ENCODE measurements at places on chromosomes 6 and 20.

DNA sequence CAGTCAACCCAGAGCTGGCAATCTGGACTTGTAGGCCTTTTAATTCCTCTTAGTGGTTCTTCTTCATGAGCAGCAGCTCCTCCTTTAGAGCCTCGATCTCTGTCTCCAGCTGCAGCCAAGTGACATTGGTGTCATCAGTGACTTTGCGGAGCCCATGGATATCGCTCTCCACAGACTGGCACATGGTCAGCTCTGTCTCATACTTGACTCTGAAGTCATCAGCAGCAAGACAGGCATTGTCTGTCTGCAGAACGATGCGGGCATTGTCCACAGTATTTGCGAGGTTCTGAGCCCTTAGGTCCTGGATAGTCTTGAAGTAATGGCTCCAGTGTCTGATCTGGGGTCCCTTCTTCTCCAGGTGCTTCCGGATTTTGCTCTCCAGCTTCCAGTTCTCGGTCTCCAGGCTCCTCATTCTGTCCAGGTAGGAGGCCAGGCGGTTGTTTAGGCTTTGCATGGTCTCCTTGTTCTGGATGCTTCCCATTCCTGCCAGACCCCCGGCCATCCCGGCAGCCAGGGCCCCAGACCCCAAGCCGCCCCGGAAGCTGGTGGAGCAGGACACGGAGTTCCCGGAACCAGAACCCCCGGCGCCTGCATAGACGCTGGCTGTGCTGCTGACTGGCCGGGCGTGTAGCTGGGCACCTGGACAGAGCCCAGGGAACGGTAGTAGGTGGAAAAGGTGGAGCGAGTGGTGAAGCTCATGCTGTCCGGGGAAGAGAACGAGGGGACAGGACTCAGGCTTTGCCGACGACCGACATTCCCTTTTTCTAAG lies 15.1 kb downstream of the RFPL4B start:
- no peak for DNase-seq

DNA sequence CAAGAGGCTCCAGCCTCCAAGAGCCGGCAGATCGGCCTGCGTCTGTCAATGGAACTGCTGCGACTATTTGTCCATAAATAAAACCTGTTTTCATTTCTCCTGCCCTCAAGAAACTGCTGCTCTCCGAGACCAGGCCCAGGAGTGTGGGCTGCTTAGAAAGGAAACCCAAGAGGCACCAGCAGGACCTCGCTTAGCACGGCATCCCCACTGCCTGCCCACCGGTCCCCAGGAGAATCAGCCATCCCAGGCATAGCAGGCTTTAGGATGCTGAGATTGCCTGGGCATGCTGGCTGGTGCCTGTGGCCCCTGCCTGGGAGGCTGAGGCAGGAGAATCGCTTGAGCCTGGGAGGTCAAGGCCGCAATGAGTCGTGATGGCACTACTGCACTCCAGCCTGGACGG lies 17.6 kb downstream of the NTSR1 start:
- DNase-seq = no peak

GRCh38 chr20:37890643-37891042 lies 12.3 kb upstream of the VSTM2L start:
- DNase-seq = no peak

- no peak for DNase-seq
Measured at GRCh38 chr20:58171796-58172425, 56.5 kb downstream of the ANKRD60 start.

GRCh38 chr6:170291271-170292110 lies 613 bp upstream of the DLL1 start:
- no peak for DNase-seq

DNA sequence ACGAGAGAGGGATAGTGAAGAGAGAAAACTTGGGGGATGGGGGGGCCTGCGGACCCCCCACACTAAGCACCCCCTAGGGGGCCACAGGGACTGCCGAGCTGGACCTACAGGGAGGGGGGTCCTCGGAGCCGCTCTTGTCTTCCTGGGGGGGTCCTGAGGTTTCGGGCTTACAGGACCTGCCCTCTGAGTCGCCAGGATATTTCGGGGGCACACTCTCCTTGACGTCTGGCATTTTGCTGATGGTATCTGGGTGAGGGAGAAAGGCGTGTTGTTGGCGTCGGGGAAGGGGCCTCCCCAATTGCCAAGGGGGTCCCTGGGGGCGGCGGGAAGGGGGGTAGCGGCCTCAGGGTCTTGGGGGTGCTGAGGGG lies 516 bp downstream of the TCP11 start:
- DNase-seq = no peak

GRCh38 chr20:60500038-60500701 lies 541.9 kb downstream of the CDH26 start:
- no peak for DNase-seq

GRCh38 chr6:111254779-111255166 lies 167.5 kb downstream of the SLC16A10 start:
- no peak for DNase-seq

DNA sequence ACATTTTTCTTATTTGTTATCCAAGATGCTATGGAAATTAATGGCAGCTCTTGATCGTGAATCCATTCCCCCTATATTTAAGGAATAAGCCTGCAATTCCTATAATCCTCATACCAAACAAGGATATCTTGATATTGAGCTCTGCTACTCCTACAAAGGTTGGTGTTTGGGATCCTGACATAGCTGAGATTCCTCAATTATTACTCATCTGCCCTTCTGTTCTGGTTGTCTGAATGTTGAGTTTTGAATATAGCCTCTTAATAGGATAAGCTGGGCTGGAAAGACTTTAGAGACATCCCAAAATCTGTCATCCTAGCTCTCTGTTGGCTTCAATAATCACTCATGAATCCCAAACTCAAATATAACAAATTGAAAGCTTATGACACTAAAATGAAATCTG lies 49.9 kb downstream of the CLIC5 start:
- DNase-seq = no peak

DNA sequence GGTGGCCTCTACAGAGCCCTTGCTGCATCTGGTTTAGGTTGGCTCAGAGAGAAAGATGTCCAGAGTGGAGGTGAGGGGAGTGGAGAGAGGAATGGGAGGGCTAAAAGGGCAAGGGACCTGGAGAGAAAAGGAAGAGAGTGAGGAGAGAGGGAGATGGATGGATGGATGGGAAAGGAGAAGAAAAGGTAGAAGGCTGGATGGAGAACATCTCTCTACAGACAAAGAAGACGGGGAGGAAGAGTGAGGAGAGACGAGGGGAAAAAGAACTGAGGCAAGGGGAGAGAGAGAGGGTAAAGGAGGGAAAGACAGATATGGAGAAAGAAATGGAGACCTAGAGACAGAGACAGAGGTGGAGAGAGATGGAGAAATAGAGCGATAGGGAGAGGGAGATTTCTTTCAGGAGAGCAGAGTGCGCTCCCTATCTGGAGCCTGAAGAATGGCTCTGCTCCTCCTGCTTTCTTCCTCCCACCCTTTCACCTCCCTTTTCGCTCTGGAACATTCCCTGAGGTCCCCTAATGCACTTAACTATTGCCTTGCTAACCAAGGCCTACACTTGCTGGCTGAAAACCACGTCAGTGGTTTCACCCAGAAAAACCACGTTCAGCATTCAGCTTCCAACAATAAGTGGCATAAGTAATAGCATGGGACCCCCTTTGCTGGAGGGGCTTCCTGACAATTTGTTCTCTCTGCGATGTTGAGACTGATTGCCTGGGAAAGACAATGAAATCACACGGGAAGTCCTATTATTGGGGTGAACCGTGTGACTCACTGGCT lies 286.3 kb downstream of the CDH26 start:
- DNase-seq = no peak

GRCh38 chr6:148771896-148772554 lies 25.2 kb downstream of the UST start:
- DNase-seq = no peak

DNA sequence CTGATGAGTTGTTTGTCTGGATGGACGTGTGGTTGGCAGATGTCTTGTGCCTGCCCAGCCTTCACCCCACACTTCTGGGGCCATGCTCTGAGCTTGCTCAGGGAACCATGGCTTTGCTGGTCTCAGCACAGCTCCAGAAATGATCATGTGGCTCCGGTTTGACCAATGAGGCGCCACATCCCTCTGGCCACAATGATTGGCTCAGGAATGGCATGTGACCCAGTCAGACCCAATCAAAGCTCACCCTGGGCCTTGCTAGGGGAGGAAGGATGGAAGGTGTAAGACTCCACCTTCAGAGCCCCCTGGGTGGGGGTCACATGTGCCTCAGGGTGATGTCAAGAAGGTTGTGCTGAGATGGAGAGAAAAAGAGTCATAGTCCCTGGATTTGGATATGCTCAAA lies 281.6 kb upstream of the SULF2 start:
- peak; percentile 26 for DNase-seq

GRCh38 chr6:33064723-33065122 lies 8.7 kb downstream of the HLA-DPA1 start:
- DNase-seq = no peak

GRCh38 chr6:21064756-21065340 lies 528.7 kb upstream of the SOX4 start:
- peak; percentile 12 for DNase-seq

DNA sequence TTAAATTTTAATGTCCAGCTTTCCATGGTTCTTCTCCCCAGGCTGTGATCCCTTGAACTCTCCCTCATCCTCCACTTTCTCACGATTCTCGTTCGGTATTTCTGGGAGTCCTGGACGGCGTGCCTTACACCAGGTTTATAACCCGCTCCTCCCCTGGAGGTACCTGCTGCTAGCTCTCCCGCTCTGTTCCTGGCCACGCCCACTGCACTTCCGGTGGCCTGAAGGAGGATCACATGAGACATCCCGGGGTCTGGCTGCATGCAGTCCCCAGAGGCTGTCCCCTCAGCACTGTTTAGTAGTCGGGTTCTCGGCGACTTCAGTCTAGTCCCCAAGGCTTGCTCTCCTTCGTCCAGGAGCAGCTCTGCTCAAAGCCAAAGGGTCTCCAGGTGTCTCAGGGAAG lies 28.4 kb upstream of the GCLC start:
- no peak for DNase-seq

- DNase-seq = no peak
Measured at GRCh38 chr20:57267158-57267821, 849 bp upstream of the BMP7 start.

GRCh38 chr6:46756469-46757213 lies 9.9 kb downstream of the ANKRD66 start:
- DNase-seq = peak; percentile 6

- no peak for DNase-seq
Measured at GRCh38 chr20:25160467-25160866, 35.0 kb upstream of the ENTPD6 start.

- no peak for DNase-seq
Measured at GRCh38 chr20:12262747-12263146, 345.1 kb downstream of the BTBD3 start.

DNA sequence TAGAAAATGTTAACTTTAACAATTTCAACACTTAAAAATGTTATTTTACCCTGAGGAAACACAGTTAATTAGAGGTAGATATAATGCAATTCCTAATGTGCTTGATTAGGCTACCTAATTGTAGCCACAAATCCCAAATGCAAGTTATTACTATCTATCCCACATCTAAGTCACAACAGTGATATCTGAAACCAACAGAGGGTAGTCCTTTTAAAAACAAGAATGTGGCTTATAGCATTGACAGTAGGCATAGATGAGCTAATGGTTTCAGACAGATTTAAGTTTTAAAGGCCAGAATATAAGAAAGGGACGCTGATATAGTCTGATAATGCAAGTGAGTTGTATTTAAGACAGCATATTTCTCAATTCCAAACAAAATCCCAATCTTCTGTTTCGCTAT lies 23.0 kb downstream of the PLN start:
- no peak for DNase-seq

DNA sequence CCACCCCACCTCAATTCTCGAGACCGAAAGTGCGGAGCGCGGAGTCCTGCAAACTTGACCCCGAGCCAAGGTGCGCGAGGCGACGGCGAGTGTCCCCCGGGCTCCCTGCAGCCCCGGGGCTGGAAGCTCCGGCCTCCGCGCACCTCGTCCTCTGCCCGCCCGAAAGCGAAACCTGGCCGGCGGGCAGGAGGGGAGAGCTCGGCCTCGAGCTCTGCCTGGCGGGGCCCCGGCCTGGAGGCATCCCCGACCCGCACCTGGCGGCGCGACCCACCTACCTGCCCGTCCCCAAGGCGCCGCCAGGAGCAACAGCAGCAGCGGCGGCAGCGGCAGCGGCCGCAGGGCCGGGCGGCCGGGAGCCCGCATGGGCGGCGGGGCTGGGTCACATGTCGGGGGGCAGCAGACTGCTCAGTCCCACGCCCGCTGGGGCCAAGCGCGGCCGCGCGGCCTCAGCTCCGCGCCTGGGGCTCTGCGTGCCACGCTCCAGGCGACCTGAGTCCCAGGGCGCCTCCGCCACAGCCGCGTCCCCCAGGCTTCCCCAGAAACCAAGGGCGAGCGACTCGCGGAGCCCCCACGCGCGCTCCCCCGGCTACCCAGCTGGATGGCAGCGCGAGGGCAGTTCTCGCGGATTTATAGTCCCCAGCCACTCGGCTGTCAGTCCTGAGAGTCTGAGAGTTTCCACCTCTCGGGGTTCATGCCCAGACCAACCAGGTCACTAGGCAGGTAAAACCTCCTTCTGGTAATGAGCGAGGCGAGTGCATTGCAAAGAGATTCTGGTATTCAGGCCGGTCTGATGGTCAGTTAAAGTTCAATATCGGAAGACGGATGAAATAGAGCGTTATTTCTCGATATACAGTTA lies at the start of gene IL20RA:
IL20RA (minus strand) TSS at position 600 of the 856 bp plus-strand sequence; CDS start at position 363, 237 bp downstream.
- no peak for DNase-seq

- no peak for DNase-seq
Measured at GRCh38 chr6:36136034-36136433, 5.7 kb downstream of the MAPK13 start.
